ENCODE measurements at places on chromosomes 13 and 19. TPM values are rescaled to one million over a fixed set of nuclear protein-coding genes. Genes with fewer than 3 reads are reported as not detected.

DNA sequence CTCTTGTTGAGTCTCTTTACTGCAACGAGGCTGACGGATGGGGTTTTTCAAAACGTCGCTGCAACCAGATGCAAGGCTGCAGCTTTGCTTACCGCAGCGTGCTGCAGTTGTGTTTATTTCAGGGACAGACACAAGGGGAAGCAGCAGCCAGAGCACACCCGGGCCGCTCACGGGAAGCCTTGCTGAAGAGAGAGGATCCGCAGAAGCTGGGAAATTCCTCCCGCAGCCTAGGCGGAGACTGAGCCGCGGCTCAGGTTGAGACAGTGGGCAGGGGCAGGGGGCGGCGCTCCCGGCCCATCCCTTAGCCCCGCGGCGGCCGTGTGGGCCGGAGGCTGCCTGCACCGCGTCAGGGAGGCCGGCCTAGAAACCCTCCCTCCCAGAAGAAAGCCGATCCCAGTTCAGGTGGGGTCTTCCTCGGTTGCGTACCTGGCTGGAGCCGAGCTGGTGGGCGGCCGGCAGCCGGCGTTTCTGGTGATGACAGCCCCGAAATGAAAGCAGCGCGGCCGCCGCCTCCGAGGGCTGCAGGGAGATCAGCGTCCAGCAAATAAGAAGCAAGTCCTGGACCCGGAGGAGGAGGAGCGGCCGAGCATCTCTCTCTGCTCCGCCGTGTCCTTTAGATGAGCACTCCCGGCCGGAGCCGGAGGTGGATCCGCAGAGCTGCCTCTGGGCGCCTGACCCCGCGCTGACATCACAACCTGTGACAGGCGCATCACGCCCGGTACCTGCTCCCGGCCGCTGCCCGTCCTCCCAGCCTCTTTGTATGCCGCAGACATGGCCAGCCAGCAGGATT, at the start of gene FRY:
Gene FRY, plus strand, starts transcription at position 750 of the 790 bp plus-strand sequence. Its CDS starts 22 bp downstream, at position 772.
- H3K4me1 ChIP-seq: no peaks in the 10 kb centered on the region
- no peaks in the 10 kb centered on the region for H3K36me3 ChIP-seq
- peak; percentile 58 for DNase-seq
- peak within 1 kb of the TSS; percentile 76 for H3K4me3 ChIP-seq

- no peak overlapping the region for H3K27ac ChIP-seq
- no peak overlapping the region for H3K4me3 ChIP-seq
- H3K4me1 ChIP-seq: no peaks in the 10 kb centered on the region
- no peaks in the 10 kb centered on the region for H3K36me3 ChIP-seq
- no peaks in the 10 kb centered on the region for H3K27me3 ChIP-seq
These were observed 26.5 kb downstream of the COMMD6 start for GRCh38 chr13:75511051-75511625.

DNA sequence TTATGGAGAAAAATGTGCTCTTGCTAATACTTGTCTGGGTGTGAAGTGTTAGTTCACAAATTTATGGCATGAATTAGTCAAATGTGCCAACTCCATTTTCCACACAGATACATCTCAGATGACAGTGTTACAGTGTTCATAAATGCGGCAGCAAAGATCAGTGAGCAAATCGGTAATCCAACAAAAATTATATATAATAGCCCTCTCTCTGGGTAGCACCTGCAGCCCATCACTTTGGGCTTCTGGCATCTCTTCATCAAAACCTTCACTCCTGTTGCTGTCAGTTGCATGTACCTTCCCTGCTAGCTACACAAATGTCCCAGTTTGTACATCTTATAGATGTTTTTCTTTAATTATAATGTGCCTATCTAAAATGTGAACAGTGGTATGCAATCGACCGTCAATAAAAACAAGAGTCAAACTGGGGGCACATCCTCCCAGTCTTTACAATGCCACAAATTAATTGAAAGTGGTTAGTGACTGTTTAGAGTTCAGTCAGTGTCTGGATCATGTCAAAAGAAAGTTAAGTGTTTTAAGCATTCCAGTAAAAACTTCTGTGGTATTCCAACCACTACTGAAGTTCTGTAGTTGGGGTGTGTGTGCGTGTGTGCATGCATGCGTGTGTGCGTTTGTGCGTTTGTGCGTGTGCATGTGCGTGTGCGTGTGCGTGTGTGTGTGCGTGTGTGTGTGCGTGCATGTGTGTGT, 448.9 kb downstream of the DCT start:
- H3K27ac ChIP-seq: no peak overlapping the region
- DNase-seq: no peak
- no peaks in the 10 kb centered on the region for H3K27me3 ChIP-seq
- H3K4me1 ChIP-seq: no peaks in the 10 kb centered on the region

DNA sequence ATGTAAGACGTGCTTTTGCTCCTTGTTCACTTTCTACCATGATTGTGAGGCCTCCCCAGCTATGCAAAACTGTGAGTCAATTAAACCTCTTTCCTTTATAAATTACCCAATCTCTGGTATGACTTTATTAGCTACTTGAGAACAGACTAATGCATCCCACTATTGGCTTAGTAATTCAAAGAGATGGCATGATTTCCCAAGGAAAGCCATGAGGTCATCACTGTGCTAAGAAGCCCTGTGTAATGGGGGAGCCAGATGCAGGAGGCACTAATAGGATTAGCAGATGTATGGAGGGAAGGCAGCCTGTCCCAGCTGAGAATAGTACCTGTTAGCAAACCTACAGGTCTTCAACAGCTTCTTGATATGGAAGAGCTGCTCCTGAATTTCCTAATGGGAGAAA, 38.1 kb downstream of the RUBCNL start:
- H3K4me1 ChIP-seq: no peaks in the 10 kb centered on the region
- no peak overlapping the region for H3K27ac ChIP-seq
- DNase-seq: no peak
- no peaks in the 10 kb centered on the region for H3K27me3 ChIP-seq
- H3K36me3 ChIP-seq: no peaks in the 10 kb centered on the region
- H3K4me3 ChIP-seq: no peak overlapping the region

DNA sequence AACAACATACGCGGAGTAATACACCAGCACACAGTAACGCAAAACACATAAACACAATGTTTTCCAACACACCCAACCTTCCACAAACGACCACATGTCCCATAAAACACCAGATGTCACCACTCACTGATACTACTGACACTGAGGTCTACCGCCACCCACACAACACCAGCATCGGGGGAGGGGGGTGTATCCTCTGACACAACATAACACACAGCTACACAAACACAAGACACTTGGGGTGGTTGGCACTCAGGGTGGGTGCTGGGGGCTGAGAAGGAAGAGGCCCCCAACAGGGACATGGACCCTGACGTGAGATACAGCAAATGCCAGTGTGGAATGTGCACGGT, 1.5 kb upstream of the KCNN4 start:
- H3K27me3 ChIP-seq: no peaks in the 10 kb centered on the region
- no peak overlapping the region for H3K4me3 ChIP-seq
- no peaks in the 10 kb centered on the region for H3K36me3 ChIP-seq
- no peak overlapping the region for H3K27ac ChIP-seq
- no peak for DNase-seq

DNA sequence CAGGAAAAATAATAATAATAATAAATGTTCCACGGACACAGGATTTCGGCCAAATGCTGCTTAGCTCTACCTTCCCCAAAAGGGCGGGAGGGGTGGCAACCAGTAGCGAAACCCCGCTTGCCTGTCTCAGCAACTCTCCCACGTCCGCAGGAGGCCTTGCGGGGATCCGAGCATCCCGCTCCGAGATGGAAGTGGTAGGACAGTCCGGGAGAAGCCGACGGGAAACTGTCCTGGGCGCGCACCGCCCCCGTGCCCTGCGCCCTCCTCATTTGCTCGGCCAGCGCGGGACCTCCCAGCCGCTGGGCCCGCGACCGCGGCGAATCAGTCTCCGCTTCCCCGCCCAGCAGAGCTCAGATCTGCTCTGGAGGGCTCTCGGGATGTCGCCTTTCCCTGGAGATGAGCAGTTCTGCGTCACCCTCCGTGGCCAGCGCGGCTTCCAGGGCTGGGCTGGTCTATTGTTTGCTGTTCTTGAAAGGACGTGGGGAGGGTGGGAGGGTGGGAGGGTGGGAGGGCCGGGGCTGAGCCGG, 48.9 kb upstream of the PABPC3 start:
- no peak overlapping the region for H3K4me3 ChIP-seq
- no peak overlapping the region for H3K27ac ChIP-seq
- no peak for DNase-seq
- H3K27me3 ChIP-seq: peaks cover 26% of the 10 kb centered on the region
- H3K36me3 ChIP-seq: no peaks in the 10 kb centered on the region
- no peaks in the 10 kb centered on the region for H3K4me1 ChIP-seq

- no peak for DNase-seq
- H3K36me3 ChIP-seq: no peaks in the 10 kb centered on the region
- H3K4me3 ChIP-seq: no peak overlapping the region
- H3K27me3 ChIP-seq: no peaks in the 10 kb centered on the region
These were observed 400.5 kb upstream of the PCDH9 start for GRCh38 chr13:67630640-67631039.

- no peak overlapping the region for H3K4me3 ChIP-seq
- H3K36me3 ChIP-seq: no peaks in the 10 kb centered on the region
- no peak for DNase-seq
- H3K4me1 ChIP-seq: no peaks in the 10 kb centered on the region
These were observed 8.2 kb upstream of the SERTM1 start for GRCh38 chr13:36665630-36666029.

GRCh38 chr19:48967346-48968178, 2.5 kb downstream of the FTL start:
- peak overlapping the region; percentile 76 for H3K27ac ChIP-seq
- no peaks in the 10 kb centered on the region for H3K4me1 ChIP-seq
- H3K27me3 ChIP-seq: no peaks in the 10 kb centered on the region
- no peak for DNase-seq
- H3K4me3 ChIP-seq: peak overlapping the region; percentile 89
- no peaks in the 10 kb centered on the region for H3K36me3 ChIP-seq

GRCh38 chr19:49614096-49614833, 23.3 kb downstream of the PRR12 start:
- H3K27me3 ChIP-seq: no peaks in the 10 kb centered on the region
- no peak overlapping the region for H3K4me3 ChIP-seq
- DNase-seq: no peak
- H3K27ac ChIP-seq: no peak overlapping the region
- peaks cover 16% of the 10 kb centered on the region for H3K36me3 ChIP-seq

DNA sequence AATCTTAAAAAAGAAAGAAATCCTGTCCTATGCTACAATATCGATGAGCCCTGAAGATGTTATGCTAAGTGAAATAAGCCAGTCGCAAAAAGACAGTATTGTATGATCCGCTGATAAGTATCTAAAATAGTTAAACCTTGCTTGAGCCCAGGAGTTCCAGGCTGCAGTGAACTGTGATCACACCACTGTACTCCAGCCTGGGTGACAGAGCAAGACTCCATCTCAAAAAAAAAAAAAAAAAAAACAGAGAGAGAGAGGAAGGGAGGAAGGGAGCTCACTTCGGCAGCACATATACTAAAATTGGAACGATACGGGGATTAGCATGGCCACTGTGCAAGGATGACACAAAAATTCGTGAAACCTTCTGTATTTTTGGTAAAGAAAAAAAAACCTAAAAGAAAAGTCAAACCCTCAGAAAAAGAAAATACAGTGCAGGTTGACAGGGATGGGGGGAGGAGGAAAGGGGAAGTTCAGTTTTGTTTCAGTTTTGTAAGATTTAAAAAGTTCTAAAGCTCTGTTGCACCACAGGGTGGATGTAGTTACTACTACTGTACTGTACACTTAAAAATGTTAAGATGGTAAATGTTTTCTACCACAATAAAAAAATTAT, 8.4 kb downstream of the CLASRP start:
- H3K36me3 ChIP-seq: no peaks in the 10 kb centered on the region
- peaks cover 11% of the 10 kb centered on the region for H3K4me1 ChIP-seq
- DNase-seq: no peak
- H3K4me3 ChIP-seq: no peak overlapping the region
- no peak overlapping the region for H3K27ac ChIP-seq
- no peaks in the 10 kb centered on the region for H3K27me3 ChIP-seq

- no peaks in the 10 kb centered on the region for H3K27me3 ChIP-seq
- no peak for DNase-seq
- no peaks in the 10 kb centered on the region for H3K36me3 ChIP-seq
These were observed 199.1 kb downstream of the DCT start for GRCh38 chr13:94280349-94280748.

DNA sequence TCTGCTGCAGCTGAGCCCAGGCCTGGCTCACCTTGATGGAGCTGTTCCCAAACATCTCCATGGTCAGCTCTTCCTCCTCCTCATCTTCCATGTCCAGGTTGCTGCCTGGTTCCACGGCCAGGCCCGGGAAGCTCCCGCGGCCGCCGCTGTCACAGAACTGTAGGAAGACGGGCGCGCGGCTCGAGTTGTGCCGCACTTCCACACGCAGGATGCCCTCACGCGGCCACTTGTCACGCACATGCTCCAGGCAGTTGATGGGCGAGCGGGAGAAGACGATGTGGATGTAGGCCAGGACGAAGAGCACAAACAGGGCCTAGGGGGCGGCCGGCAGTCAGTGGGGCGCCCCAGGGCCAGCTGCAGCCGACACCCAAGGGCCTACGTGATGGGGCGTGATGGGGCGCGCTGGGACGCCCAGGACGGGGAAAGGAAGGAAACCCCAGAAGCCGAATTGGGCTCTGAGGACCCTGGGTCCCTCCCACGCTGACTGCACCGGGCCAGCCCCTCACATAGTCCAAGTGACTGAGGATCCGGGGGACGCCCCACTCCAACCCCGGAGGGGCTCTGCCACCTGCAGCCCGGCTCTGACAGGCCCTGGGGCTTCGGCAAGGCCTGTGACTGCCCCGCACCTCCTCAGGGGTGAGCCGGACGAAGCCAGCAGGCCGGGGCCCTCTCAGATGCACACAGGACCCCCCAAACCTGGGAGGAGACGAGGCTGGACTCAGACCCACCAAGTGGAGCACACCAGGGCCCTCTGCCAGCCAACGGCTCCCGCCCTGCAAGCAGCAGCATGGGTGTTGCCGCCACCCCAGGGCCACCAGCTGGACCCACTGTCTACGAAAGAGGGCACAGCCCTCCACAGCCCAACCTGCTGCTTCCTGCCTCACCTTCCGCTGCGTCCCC, 6.5 kb downstream of the TMEM259 start:
- no peak overlapping the region for H3K4me3 ChIP-seq
- no peak overlapping the region for H3K27ac ChIP-seq
- no peak for DNase-seq

The CCDC169 gene
- total RNA-seq: 1.3 TPM

The ZNF229 gene
- total RNA-seq: 1.2 TPM

The NAPSA gene
- total RNA-seq: 1.9 TPM

The RFXANK gene
- total RNA-seq: 57.4 TPM

The SIGLEC14 gene
- total RNA-seq: 1.5 TPM

The C19orf85 gene
- total RNA-seq: not detected

Data from colonic mucosa (tissue), 4 donors.